NCI-H2081 (cell line): ENCODE measurements at places on chromosomes 12 and 14.

GRCh38 chr12:128779901-128780300, 43.9 kb downstream of the SLC15A4 start:
- no peak for DNase-seq

GRCh38 chr12:99131751-99132199, 486.7 kb downstream of the APAF1 start:
- no peak for DNase-seq

DNA sequence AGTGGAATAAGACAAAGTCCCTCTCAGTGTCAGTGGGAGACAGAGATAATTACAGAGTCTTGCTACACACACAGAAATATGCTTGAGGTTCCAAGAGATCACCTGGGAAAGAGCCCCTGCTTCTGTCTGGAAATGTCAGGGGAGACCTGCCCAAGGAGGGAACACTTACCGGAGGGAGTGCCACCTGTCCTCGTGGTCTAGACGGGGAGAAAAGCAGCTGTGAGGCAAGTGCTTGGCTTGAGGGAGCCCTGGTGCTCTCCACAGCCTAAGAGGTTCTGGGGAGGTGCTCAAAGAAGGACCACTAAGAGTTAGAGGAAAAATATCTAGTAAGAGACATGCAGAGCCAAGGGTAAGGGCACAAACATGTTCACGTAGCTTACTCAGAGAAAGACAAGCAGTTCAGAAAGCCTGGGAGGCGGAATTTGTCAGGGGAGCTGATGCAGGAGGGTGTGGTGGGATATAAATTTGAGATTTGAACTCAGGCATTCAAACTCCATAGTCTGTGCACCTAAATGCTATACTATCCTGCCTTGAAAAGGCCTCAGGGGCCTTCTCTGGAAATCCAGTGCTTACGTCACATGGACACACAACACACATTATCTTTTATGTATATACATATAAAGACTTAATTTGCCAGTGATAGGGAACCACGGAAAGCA, 38.2 kb upstream of the GNPNAT1 start:
- no peak for DNase-seq

- DNase-seq: no peak
These were observed 3.2 kb upstream of the ADAM21 start for GRCh38 chr14:70448633-70449340.

GRCh38 chr14:77286576-77286975, 15.6 kb upstream of the NGB start:
- DNase-seq: no peak

DNA sequence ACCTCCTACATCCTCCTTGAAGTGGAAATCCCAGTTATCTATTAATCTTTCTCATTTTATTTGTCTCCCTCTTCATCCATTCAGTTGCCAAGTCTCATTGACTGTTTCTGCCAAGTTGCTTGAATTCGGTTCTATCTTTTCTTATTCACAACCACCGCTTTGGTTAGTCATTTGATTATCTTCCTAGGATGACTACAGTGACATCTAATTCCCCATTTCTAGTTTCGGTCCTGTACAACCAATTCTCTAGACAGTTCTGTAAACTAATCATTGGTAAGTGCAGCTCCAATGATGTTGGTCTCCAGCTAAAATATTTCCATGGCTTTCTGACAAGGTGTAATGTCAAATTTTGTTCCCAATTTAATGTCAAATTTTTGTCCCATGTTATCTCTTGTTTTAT, 220.1 kb downstream of the ADAMTS20 start:
- DNase-seq: no peak

DNA sequence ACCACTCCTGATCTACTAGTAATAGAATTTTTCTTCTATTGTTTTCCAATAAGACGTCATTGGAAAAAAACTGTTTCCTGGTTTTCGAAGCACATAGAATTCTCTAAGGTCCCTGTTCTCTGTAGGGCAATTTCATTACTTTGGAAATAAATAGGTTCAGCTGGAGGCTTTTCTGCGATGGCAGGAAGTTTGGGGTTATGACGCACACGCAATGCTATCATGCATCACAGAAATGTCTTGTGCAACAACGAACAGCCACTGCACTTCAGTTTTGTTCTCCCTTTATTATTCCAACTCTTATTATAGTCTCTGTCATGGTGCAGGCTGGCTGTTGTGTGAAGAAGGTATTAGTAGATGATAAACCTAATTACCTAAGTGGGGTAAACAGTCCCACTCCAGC, 59.0 kb downstream of the KCNK10 start:
- DNase-seq: no peak

- no peak for DNase-seq
These were observed 273.1 kb downstream of the C12orf50 start for GRCh38 chr12:87756111-87756510.
